ENCODE measurements at places on chromosomes 3 and 15.

GRCh38 chr15:98700519-98700918 is 52.2 kb downstream of the IGF1R start:
- no peak for DNase-seq

- DNase-seq, result no peak
Observed at GRCh38 chr3:14719006-14719405, 44.1 kb downstream of the C3orf20 start.

DNA sequence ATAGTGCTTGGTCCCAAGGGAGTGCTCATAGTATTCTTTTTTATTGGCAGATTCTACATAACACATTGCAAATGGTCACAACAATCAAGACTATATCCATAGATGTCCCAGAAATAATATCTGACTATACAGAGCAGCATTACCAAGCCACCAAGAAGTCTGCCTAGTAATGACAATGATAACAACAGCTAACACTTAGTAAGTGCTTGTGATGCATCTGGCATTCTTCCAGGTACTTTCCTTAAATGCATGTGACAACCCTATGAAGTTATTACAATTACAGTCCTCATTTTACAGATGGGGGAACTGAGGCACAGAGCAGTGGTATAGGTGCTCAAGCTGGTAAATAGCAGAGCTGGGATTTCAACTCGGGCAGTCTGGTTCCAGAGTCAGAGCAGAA is 49.6 kb upstream of the ICE2 start:
- peak; percentile 41 for DNase-seq

DNA sequence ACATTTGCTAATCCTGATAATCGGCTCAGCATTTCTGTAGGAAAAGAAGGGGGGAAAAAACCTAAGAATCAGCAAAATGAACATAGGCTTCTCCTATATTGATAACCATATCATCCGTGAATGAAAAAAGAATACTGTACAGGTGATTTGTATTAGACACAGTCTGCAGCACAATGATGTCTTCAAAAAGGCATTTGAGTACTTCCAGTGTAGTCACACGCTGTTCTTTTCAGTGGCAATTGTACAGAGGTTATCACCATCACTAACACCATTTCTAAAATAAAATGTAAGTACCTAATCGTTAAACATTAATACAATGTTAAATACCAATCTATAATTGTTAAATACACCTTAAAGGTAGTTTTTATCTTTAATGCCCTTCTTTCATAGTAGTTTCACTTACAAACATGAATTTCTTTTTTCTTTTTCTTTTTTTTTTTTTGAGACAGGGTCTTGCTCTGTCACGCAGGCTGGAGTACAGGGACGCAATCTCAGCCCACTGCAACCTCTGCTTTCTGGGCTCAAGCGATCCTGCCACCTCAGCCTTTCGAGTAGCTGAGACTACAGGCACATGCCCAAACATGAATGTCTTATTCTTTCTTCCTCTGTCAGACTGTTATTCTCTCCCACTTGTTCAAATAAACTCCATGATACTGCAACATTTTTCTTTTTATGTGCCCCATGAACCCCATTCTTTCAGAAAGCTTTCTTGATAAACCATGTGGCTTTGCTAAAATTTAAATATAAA is 18.4 kb downstream of the GOLGB1 start:
- DNase-seq, result no peak

DNA sequence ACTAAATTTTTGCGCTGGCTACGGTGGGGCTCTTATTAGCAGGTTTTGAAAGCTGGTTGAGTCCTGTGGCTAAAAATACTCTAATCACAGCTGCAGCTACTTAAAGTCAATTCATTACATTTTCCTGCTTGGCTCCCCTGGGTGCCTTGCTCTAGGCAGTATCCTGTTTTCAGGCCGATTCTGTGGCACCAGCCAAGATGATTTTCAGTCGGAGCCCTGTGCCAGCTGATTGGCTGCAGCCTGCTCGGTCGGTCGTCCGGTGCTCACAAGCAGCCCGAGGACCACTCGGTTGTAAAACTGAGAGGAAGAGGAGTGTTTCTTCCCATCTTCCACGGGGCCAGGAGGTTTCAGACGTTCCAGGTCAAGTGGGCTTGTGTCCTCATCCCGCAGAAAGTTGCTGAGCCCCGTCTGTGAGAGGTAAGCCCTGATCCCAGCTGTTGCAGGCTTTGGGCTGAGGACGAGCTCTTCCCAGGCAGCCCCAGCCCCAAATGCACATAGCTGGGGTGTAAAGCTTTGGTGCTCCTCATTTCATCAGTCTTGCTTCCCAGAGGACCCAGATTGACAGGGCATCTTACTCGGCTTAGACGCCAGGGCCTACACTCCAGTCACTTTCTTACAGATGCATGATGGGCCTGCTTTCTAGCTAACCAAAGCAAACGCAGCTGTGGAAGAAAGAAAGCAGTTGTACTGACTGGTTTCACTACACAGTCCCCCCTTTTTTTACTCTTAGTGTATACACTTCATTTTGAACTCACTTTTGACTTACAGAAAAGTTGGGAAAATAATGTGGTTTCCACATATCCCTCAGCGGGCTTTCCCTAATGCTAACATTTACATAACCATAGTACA is 15.9 kb downstream of the LYSMD4 start:
- DNase-seq, result no peak
